SK-N-DZ (cell line): ENCODE measurements at places on chromosomes 16 and 17.
A peak's percentile ranks its signal among the peaks of the same experiment; 100 is the strongest.

GRCh38 chr17:179781-180380 is 1.6 kb downstream of the DOC2B start:
- DNase-seq: peak; percentile 36

DNA sequence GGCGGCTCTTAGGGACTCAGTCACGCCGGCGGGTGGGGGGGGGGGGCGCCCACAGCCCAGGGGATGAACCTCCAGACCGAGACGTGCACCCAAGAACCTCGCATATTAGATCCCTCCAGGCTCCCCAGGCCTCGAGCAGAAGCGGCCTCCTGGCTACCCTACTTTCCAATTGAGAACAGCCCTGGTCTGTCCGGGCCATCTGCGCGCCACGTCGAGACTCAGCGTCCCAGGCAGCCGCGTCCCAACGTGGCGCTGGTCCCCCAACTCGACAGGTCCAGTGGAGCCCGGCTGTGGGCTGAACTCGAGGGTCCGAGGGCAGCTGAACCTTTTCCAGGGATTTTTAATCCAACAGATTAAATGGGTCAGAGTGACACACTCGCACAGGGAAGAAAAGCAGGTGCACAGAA is 2.3 kb upstream of the IRX3 start:
- no peak for DNase-seq

DNA sequence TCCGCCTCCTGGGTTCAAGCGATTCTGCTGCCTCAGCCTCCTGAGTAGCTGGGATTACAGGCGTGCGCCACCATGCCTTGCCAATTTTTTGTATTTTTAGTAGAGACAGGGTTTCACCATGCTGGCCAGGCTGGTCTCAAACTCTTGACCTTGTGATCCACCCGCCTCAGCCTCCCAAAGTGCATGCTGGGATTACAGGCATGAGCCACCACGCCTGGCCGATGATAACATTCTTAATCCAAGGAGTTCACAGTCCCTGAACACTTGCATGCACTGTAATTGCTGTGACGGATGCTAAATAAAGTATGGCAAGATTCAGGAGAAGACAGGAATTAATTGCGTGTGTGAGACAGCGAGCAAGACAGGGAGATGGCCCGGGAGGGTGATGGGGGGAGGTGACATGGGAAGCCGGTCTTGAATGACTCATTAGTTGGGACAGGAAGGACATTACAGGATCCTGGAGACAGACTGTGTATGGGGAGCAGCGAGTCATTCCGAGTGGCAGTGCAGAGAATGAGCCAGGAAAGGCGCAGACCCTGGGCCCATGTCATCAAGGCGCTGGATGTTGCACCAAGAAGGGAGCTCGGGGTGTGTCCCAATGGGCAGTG is 6.7 kb downstream of the ABCA3 start:
- no peak for DNase-seq

DNA sequence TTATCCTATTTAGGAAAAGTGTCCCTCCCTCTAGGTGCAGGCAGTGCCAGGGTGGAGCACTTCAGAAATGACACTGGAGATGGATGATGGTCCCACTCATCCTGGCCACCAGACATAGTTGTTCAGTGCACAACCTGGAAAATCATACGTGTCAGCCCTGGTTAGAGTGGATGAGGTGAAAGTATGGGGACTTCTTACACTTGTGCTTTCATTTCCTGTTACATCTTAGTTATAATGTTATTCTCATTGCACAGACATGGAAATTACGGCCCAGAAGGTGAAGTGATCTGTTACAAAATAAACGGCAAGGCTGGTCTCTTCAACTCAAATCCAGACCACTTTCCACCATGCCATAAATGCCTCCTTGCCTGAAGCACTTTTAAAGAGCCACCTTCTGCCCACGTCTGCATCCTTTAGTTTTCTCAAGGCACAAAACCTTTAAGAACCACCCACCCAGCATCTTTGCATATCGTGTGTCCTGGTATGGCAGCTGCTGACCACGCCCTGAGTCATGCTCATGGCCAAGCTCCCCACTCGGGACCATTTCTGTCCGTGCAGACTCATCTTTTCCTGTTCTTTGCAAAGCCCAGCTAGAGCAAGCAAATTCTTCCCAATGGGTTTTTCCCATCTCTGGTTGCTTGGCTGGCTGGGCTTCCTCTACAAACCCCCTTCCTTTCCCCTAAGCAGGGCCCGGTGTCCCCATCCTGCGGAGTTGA is 22.4 kb downstream of the TBC1D3B start:
- no peak for DNase-seq

DNA sequence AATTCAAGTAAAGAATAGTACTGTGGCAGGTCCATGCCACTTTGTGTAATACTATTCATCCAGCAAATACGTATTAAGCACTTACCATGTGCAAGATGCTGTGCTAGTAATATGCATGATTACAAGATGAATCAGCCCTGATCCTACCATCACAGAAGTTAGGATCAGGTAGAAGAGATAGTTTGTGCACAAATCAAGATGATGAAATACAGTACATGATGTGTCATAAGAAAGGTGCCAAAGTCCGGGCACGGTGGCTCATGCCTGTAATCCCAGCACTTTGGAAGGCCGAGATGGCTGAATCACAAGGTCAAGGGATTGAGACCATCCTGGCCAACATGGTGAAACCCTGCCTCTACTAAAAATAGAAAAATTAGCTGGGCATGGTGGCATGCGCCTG is 10.9 kb downstream of the COG4 start:
- DNase-seq: no peak

DNA sequence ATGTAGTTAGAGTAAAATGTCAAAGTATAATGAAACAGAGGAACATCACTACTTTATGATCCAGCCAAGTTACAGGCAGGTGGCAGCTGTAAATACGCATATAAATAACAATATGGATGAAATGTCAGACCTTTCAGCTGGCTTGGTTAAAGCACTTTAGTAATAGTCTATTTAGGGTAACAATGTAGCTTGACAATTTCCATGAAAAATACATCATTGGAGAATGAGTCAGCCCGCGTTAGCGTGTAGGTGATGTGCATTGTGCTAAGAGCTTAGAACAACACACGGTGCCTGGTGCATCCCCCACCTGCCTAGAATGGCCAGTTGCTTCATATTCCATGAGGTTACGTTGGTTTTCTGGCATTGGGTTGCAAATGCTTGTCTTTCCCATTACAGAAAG is 119.4 kb downstream of the RBFOX1 start:
- no peak for DNase-seq

DNA sequence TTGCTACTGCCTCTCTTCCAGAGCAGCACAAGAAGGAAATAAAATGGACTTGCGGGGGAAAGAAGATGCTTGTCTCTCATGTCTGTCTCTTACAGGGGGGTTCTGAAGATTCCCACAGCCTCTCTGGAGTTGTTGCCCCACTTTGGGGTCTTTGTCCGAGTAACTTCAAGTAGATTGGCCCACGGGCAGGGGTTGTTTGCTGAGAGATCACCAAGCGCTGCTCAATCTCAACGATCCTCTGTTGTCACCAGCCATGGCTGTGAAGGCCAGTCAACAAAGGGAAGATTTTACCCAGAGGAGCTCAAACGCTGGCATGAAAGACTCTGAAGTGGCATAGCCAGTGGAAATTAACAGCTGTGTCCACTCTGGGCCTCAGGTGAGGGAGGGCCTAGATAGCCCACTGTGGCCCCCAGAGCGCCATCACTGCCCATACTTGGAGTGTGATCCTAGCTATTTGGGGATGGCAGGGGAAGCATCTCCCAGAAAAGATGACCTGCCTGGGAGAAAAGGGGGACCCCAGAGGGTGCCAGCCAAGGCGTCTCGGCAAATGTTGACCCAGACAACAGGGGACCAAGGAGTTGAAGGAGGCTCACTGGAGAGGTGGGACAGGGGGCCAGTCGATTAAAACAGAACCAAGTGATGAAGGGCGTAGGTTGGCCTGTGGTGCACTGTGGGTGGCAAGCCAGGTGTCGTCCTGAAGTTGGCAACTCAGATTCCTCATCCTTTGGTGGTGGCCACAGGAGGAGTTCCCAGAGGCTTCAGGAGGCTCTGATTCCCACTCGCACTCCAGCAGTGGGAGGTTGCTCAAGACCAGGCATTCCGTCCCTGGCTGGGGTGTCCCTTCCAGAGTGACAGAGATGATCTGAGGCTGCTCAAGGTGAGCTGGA is 28.0 kb downstream of the SLC13A5 start:
- no peak for DNase-seq

- peak; percentile 53 for DNase-seq
Measured at GRCh38 chr17:82751171-82751570, 694 bp upstream of the TBCD start.

DNA sequence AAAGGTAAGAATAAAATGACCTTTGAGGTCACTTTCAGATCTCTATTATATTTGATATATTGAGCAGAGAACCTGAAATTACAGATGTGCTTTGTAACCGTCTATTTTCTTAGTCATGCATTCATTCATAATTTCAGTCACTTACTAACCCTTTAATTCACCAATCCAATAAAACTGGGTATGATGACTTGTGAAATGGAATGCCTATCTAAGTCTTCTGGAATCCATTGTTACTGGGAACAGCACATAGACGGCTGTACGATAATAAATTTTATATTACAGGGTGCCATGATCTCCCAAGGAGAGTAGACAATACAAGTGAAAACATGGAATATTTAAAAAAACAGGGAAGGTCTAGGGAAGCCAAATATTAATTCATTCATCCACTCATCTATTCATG is 22.9 kb downstream of the CDH11 start:
- DNase-seq: no peak
